ENCODE measurements at places on chromosomes 2 and 18. TPM values are rescaled to one million over a fixed set of nuclear protein-coding genes. Genes with fewer than 3 reads are reported as not detected.

CLEC4F gene
- total RNA-seq, result not detected

FAM237A gene
- total RNA-seq, result not detected

PLCD4 gene
- 0.10 TPM for total RNA-seq

CCDC148 gene
- total RNA-seq, result not detected

CDH2 gene
- total RNA-seq, result not detected

PCARE gene
- total RNA-seq, result not detected

RUFY4 gene
- 2.1 TPM for total RNA-seq

ABCG8 gene
- total RNA-seq, result not detected

CRACDL gene
- total RNA-seq, result 0.20 TPM

SMYD1 gene
- not detected for total RNA-seq

SLC5A7 gene
- total RNA-seq, result not detected

CCDC141 gene
- total RNA-seq, result 2.6 TPM

NLRC4 gene
- 0.30 TPM for total RNA-seq

SERPINB4 gene
- total RNA-seq, result not detected

PLGLB2 gene
- total RNA-seq, result 1.3 TPM

PRLH gene
- total RNA-seq, result not detected

CDC42EP3 gene
- total RNA-seq, result 52.2 TPM

ZC3H8 gene
- 12.3 TPM for total RNA-seq
